ENCODE measurements at places on chromosomes 5 and 9. TPM values are rescaled to one million over a fixed set of nuclear protein-coding genes. Genes with fewer than 3 reads are reported as not detected.

GRCh38 chr9:98045234-98046179, 11.0 kb upstream of the NANS start:
- no peak for DNase-seq
- H3K27me3 ChIP-seq: no peaks in the 10 kb centered on the region
- H3K4me3 ChIP-seq: no peak overlapping the region

- H3K4me3 ChIP-seq: no peak overlapping the region
- no peak overlapping the region for H3K27ac ChIP-seq
- no peak for DNase-seq
- peaks cover 4% of the 10 kb centered on the region for H3K4me1 ChIP-seq
These were observed 100.6 kb downstream of the ARHGAP26 start for GRCh38 chr5:142870532-142871362.

DNA sequence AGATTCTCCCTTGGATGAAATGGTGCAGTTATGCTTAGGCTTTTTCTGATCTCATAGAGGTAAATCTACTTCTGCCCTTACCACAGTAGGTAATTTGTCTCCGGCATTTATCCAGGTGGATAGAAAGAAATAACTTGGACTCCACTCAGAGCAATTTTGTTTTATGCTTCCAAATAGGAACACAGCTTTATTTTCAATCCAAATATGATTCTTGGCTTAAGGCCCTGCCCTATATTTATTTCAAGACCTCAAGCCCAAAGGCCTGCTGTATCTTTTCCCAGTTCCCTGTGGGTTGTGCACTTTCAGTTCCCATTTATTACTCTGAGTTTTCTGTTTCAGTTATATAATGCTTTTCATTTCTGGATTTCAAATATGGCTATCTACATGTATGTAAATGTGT, 274.2 kb upstream of the SMC2 start:
- no peaks in the 10 kb centered on the region for H3K36me3 ChIP-seq
- H3K27ac ChIP-seq: no peak overlapping the region
- DNase-seq: no peak

DNA sequence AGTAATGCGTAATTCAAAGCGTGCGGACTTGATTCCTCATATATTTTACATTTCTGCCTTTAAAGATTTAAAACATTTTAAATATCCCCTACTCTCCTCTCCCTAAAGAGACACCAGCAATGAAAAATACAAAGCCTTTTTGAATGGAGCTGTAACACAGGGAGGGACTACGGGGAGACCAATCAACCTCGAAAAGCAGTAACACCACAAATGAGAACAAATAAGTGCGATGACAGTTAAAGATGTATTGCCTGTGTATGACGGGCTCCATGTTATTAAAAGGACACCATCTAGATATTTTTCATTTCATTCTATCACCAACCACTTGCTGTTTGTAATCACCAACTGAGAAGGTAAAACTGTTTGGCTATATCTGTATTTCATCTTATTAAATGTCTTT, 230.3 kb upstream of the TBCA start:
- peaks cover 2% of the 10 kb centered on the region for H3K36me3 ChIP-seq
- peaks cover 10% of the 10 kb centered on the region for H3K4me1 ChIP-seq
- no peak overlapping the region for H3K27ac ChIP-seq
- no peak for DNase-seq
- H3K4me3 ChIP-seq: no peak overlapping the region
- no peaks in the 10 kb centered on the region for H3K27me3 ChIP-seq

DNA sequence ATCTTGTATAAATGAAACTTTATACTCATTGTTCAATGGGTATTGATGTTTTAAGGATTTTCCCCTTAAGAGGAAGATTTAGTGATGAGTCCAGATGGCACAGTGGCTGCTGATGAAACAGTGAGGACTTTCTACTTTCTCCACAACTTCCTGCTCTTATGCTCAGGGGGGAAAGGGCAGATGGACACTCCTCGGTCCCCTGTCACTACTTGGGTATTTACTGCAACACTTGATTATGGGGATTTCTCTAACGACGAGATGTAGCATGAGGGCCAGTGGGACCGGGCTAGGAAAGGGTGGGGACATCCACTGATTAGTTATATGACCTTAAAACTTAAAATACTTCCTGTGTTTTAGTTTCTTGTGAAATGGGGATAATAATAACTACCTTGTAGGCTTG, 146.1 kb upstream of the HMHB1 start:
- no peaks in the 10 kb centered on the region for H3K36me3 ChIP-seq
- H3K27me3 ChIP-seq: no peaks in the 10 kb centered on the region
- H3K4me1 ChIP-seq: no peaks in the 10 kb centered on the region
- DNase-seq: no peak
- no peak overlapping the region for H3K4me3 ChIP-seq
- H3K27ac ChIP-seq: no peak overlapping the region

DNA sequence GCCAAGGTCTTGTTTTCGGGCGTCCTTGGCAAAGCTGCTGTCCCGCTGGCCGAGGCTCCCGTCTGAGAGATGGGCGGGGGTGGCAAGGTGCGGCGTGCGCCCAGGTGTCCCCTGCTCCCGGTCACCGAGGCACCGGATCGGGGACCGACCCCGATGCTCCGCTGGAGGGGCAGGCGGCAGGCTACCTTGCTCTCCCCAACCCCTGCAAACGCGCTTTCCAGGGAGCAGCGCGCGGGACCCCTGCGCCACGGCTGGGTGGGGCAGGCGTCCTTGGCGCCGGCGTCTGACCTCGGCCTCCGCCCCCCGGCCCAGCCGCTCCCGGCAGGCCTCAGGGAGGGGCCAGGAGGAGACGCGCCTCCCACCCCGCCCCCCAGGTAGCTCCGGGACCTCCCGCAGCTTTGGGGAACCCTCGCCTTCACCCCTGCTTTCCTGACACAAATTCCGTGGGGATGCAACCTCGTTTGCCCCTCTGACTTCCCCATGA, 551 bp downstream of the N4BP3 start:
- H3K27me3 ChIP-seq: peaks cover 49% of the 10 kb centered on the region
- peak overlapping the region; percentile 20 for H3K4me3 ChIP-seq
- no peak overlapping the region for H3K27ac ChIP-seq

DNA sequence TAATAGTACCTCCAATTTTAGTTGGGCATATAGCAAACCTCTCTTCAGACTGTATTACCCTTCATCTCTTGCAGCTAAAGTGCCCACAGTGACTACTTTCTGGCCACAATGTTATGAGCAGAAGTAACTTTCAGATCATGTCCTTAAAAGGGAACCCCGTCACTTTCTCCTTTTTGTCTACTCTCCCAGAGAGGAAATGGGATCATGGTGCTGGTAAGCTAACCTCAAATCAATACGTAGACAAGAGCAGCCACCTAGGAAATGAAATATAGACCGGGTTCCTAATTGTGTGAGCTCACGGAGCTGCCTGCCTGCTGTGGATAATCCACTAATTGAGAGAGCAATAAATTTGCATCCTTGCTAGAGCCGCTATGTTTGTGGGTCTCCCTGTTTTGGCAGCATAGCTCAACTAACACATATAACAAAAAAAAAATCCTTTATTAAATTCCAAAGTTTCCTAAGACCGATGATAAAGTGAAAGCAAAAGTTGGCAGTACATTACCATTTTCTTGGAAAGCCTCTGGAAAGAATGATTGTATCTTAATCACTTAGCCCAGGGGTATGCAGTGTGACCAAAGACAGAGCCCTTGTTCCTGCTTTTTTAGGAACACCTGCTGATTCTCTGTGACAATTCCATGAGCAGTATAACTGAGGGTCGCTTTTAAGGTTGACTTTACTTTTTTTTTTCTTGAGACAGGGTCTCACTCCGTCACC, 5.6 kb upstream of the IL7R start:
- no peaks in the 10 kb centered on the region for H3K27me3 ChIP-seq
- peak overlapping the region; percentile 22 for H3K4me3 ChIP-seq
- H3K36me3 ChIP-seq: no peaks in the 10 kb centered on the region
- peak; percentile 35 for DNase-seq

GRCh38 chr5:54063817-54064216, 246.6 kb downstream of the ARL15 start:
- H3K27me3 ChIP-seq: no peaks in the 10 kb centered on the region
- no peak overlapping the region for H3K4me3 ChIP-seq

DNA sequence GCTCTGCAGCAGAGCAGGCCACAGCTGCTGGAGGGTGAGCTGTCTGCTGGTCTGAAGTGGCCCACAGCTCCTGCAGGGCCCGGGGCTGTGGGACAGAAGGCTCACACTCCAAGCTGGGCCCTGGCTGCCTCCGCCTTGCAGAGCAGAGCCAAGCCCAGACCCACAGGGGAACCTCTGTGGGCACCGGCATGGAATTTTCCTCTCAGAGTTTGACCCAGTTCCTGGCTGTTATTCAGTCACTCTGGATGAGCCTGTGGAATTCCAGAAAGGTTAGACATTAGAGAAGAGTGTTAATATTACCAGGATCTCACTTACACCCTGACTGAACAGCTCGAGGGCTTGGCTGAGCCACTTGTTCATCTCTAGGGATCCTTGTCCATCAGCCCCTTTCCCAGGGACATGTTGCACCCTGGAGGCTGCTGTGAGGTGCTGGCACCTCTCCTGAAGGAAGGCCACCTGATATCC, 17.5 kb downstream of the IL9 start:
- no peak overlapping the region for H3K4me3 ChIP-seq
- no peaks in the 10 kb centered on the region for H3K36me3 ChIP-seq
- DNase-seq: no peak

DNA sequence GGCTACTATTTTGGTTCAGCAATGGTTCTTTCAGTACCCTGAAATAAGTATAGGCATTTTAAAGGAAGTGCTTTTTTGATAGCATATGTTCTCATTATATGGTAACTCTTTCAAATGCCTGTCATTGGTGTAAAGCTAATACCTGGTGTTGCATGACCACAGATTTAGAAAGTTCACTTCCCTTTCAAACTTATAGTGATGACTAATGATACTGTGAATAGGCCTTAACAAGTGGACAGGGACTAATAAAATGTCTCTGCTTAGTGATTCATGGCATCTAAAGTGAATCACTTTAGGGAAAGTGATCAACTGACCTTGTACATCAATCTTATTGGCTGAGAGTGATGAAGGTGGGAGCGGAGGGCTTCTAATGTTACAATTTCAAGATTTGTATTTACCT, 21.6 kb downstream of the MRPL22 start:
- peak; percentile 47 for DNase-seq
- no peak overlapping the region for H3K27ac ChIP-seq
- H3K4me3 ChIP-seq: no peak overlapping the region
- no peaks in the 10 kb centered on the region for H3K4me1 ChIP-seq
- no peaks in the 10 kb centered on the region for H3K27me3 ChIP-seq

- no peaks in the 10 kb centered on the region for H3K27me3 ChIP-seq
- H3K4me3 ChIP-seq: no peak overlapping the region
- H3K4me1 ChIP-seq: no peaks in the 10 kb centered on the region
- H3K36me3 ChIP-seq: no peaks in the 10 kb centered on the region
These were observed 728.0 kb upstream of the C9orf72 start for GRCh38 chr9:28301281-28301680.

DNA sequence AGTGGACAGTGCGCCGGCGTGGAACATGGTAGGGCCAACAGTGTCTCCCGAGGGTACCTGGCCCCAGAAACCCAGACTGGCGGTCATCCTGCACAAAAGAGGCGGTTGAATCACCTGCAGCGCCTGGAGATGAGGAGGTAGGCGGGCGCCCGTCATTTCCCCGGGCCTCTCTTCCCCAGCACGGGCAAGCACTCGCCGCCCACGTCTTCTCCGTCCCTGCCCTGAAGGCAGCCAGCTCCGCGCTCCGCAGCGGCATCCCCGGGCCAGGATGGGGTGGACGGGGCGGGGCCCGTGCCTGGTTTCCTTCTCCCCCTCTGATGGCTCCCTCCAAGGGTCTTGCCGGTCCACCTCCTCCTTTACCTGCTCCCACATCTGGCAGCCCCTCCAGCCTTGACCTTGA, 27.1 kb upstream of the N4BP3 start:
- H3K27me3 ChIP-seq: peaks cover 26% of the 10 kb centered on the region
- no peaks in the 10 kb centered on the region for H3K4me1 ChIP-seq
- no peaks in the 10 kb centered on the region for H3K36me3 ChIP-seq
- DNase-seq: no peak
- no peak overlapping the region for H3K27ac ChIP-seq

- no peak for DNase-seq
- H3K4me1 ChIP-seq: no peaks in the 10 kb centered on the region
- no peaks in the 10 kb centered on the region for H3K36me3 ChIP-seq
- no peak overlapping the region for H3K4me3 ChIP-seq
These were observed 14.9 kb upstream of the FRMPD1 start for GRCh38 chr9:37635808-37636207.

- peaks cover 5% of the 10 kb centered on the region for H3K4me1 ChIP-seq
- DNase-seq: peak; percentile 85
- H3K27ac ChIP-seq: no peak overlapping the region
- no peak overlapping the region for H3K4me3 ChIP-seq
- H3K27me3 ChIP-seq: no peaks in the 10 kb centered on the region
These were observed 241.8 kb downstream of the GAS1 start for GRCh38 chr9:86705490-86705889.

- no peak for DNase-seq
- no peak overlapping the region for H3K4me3 ChIP-seq
- H3K27me3 ChIP-seq: no peaks in the 10 kb centered on the region
- no peaks in the 10 kb centered on the region for H3K36me3 ChIP-seq
- H3K27ac ChIP-seq: no peak overlapping the region
These were observed 23.3 kb upstream of the ZSWIM6 start for GRCh38 chr5:61308712-61309111.

- no peaks in the 10 kb centered on the region for H3K36me3 ChIP-seq
- no peaks in the 10 kb centered on the region for H3K27me3 ChIP-seq
- no peak overlapping the region for H3K4me3 ChIP-seq
- no peaks in the 10 kb centered on the region for H3K4me1 ChIP-seq
These were observed 532.9 kb downstream of the ANXA1 start for GRCh38 chr9:73684601-73685000.

- H3K4me1 ChIP-seq: peaks cover 24% of the 10 kb centered on the region
- H3K27me3 ChIP-seq: no peaks in the 10 kb centered on the region
- H3K27ac ChIP-seq: no peak overlapping the region
- DNase-seq: peak; percentile 40
These were observed 65.7 kb upstream of the BASP1 start for GRCh38 chr5:17151686-17152085.

GRCh38 chr5:5634817-5635216, 212.3 kb downstream of the ICE1 start:
- H3K4me1 ChIP-seq: no peaks in the 10 kb centered on the region
- no peak overlapping the region for H3K4me3 ChIP-seq
- H3K36me3 ChIP-seq: no peaks in the 10 kb centered on the region

Gene BSPRY
- total RNA-seq: not detected

Gene WNK2
- not detected for total RNA-seq

Gene RGS7BP
- not detected for total RNA-seq

Gene IRX4
- total RNA-seq: not detected

Gene ARSI
- 15.2 TPM for total RNA-seq

Gene ANKRD18B
- 13.4 TPM for total RNA-seq

Gene RORB
- under 0.01 TPM for total RNA-seq

Gene PCDHB8
- total RNA-seq: 0.18 TPM

Gene TLR4
- total RNA-seq: under 0.01 TPM

Gene ARID3C
- total RNA-seq: not detected

Gene WDR70
- 33.1 TPM for total RNA-seq

Gene GABRG2
- not detected for total RNA-seq

Gene DOCK8
- not detected for total RNA-seq

Gene LAMC3
- total RNA-seq: under 0.01 TPM

Gene RLN1
- total RNA-seq: not detected

Measured in IMR-90 (cell line).